Progenitor cell of endocrine pancreas (in vitro differentiated cells): ENCODE measurements at places on chromosomes 3 and 15.

DNA sequence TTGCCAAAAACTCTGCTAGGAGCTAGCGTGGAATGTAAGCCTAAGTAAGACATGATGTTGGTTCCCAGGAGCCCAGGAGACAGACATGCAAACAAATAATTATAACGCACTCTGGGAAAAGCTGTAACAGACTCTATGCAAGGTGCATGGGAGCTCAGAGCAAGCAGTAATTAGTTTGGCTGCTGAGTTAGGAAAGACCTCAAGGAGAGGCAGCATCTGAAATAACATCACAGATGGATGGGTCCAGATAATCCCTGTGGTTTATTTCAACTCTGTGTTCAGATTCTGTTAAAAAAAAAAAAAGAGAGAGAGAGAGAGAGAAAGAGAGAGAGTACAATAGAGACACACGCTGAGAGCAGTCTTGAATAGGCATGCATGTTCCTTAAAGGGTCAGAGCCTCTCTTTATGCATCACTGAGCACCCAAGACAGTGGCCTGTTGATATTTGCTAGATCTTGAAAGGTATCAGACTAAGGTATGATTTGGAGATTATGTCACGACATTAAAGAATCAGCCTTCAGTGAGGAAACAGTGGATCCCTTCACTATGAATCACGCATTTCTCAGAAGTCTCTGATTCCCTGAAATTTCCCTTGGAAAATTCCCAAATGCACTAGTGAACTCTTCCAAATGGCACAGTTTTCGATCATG, 124.4 kb upstream of the LIPC start:
- DNase-seq, result no peak

- DNase-seq, result no peak
These were observed 31.4 kb downstream of the STARD5 start for GRCh38 chr15:81292523-81293001.

DNA sequence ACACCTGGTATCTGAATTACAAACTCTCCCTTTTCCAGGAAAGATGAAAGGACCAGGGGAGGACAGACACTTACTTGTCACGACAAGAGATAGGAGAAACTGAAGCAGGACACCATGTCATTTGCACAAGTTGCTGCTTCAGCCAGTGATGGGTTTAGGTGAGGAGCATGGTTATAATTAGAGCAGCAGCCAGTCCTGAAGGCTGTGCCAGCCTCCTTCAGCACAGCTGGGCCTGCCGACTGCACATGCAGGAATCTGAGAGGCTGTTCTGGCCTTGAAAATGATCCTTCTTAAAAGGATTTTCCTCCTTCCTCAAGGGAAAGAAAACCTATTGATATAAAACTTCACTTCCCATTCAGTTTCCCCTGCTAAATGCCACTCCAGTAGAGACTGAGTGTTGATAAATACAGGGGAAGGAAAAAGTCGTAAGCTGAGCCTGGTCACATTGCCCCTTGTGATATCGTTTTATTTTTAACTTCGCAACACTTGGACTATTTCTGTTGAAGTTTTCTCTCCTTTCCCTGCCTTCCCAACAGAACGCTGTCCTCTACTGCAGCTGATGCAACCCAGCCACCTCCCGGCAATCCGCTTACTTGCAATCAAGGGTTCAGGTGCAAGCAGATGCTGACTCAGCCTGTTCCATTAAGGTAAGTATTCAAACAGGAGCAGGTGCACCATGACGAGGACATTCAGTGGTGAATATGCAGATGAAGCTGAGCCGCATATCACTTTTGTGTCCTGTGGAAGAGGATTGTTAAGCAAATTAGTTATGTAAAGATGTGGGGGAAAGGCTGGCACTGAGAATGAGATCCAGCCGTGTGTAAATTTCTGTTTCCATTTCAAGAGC, at the start of gene FBXO40:
FBXO40 (plus strand) TSS at position 524 of the 847 bp plus-strand sequence. CDS start 27,197 bp downstream, outside the sequence.
- DNase-seq, result no peak

GRCh38 chr3:81027344-81027743, 734.1 kb downstream of the GBE1 start:
- DNase-seq, result no peak

DNA sequence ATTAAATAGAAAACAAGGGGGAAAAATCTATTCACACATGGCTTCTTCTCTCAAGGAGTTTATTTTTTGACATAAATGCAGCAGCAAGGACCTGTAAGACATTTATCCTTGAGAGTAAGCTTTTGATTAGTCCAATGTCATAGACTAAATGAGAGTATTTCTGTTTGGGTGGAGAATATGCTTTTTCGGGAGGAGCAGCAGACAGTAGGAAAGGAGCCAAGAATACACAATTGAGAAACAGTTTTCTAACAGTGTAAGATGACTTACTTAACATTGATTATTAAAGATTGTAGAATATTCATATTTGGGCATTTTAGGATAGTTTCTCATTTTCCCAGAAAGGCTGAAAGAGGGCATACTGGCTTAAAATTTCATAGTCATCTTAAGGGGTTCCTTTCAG, 65.9 kb upstream of the PAQR5 start:
- DNase-seq, result no peak
